ENCODE measurements at places on chromosomes 2 and 18.

DNA sequence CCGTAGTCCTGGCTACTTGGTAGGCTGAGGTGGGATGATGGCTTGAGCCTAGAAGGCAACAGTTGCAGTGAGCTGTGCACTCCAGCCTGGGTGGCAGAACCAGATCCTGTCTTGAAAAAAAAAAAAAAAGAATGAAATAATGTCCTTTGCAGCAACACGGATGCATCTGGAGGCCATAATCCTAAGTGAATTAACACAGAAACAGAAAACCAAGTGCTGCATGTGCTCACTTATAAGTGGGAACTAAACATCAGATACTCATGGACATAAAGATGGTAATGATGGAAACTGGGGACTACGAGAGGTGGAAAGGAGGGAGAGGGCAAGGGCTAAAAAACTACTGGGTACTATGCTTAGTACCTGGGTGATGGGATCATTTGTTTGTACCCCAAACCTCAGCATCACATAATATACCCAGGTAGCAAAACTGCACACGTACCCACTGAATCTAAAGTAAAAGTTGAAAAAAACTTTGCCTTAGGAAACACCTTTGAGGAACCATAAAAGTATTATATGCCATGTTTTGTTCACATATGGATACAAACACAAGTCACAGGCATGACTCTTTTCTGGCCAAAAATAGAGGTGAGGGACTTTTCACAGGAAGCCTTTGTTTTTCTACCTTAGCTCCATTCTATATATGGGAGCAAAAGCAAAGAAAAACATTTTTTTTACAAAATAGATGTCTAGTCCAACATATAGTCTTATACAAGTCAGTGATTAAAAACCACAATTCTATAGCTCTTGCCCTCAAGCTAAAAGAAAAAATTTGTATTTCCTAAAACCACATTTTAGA is 36.6 kb downstream of the GPR155 start:
- no peak for DNase-seq

DNA sequence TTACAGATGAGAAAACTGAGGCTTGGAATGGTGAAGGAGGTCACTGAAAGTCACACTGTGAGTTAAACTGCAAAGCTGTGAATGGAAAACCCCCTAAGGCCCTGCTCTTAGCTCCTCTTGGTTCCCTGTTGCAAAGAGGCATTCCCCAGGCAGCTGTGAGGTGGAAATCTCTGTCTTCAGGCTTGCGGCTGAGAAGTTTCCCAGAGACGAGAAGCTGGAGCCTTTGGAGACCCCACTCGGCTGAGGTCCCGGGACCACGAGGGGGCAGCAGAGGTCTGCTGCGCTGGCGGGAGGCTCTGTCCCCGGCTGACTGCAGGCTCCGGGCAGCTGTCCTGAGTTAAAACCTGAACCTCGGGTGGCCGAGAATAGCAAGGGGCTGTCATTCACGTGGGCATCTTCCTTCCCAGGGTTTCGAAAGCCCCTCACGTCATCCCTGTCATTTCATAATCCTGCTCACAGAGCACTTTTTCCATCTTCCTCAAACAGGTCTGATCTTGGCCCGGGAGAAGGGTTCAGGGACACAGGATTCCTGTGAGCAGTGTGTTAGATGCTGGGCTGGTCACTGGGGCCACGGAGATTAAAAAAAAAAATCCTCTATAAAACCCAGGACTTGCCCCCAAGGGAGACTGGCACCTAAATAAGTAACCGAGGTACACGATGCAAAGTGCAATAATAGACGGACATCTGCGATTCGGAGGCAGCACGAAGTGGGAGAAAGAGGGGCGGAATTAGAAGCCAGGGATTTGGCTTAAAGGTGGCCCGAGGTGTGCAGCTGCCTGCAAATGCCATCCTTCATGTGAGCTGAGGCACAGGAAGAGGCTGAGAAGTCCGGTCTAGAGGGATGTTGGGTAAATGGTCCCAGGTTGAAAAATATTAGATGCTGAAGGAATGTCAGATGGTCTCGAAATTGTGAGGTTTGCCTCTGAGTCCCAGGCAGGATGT is 24.6 kb upstream of the ATOH8 start:
- peak; percentile 84 for DNase-seq

- no peak for DNase-seq
Observed at GRCh38 chr2:164662066-164662465, 40.8 kb upstream of the GRB14 start.

DNA sequence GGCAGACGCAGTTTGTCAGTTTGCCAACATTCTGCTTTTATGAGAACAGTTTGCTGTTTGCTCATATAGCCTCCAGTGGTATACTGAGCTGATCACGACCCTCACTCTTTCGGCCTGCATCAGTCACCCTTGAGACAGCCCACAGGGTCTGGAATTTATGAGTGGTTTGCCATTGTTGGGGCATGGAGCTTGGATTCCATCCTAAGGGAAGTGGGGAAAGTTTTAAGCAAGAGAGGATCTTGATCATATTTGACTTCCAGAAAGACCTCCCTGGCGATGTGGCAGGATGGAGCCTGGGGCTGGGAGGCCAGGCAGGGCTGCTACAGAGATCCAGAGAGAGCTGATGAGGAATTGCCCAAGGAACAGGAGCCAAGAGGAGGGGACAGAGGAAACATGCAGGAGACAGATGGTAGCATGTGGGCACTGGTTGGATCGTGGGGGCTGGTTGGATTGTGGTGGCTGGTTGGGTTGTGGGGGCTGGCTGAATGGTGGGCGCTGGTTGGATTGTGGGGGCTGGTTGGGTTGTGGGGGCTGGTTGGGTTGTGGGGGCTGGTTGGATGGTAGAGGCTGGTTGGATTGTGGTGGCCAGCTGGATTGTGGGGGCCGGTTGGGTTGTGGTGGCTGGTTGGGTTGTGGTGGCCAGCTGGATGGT is 27.3 kb upstream of the GPR17 start:
- peak; percentile 50 for DNase-seq

DNA sequence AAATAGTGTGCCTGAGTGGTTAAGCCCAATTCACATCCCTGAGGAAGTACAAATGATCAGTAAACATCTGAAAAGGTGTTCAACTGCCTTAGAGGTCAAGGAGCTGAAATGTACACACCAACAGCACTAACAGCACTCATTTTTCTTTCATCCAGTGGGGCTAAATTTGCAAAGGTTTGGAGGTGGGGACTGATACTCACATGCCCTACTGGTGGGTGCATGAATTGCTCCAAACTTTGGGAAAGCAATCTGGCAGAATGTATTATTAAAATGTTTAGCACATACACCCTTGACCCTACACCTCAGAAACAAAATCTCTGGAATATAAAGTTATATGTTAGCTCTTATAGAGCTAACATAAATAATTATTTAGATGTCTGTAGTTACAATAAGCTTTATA is 19.0 kb upstream of the FAM178B start:
- peak; percentile 45 for DNase-seq

DNA sequence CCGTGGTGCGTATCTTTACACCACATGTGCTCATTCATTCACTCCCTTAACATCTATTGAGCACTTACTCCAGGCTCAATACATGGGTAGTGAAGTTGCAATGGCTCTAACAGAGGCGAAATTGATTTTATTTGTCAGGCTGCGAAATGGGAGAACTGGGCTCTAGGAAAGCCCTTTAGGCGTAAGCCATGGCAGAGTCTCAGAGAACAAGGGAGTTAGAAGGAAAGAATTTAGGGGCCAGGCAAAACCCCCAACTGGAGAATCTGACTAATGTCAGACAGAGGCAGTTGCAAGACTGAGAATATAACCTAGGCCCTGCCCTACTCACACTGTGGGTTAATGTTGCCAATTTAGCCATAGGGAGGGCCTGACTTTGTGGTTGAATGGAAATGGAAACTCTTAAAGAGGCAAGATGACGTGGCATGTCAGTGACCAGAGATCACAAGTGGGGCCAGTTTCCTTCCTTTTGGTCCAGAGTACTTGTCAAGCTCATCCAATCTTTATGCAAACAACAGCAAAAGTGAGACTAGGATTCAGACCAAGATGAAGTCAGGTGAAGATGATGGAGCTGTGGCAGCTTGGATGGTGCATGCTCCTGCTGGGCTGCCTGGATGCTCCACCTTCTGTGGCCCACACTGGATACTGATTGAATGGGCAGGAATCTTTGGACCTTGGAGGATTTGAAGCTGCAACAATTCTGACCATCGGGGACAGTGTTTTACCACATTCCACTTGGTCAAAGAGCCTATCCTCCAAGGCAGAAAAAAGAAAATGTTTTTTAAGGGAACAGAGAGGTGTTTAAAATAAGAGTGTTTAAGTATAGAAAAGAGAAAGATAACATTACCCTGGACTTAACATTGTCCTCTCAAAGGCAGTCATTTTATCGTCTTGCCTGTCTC is 92.2 kb downstream of the CAPN13 start:
- DNase-seq, result peak; percentile 8

DNA sequence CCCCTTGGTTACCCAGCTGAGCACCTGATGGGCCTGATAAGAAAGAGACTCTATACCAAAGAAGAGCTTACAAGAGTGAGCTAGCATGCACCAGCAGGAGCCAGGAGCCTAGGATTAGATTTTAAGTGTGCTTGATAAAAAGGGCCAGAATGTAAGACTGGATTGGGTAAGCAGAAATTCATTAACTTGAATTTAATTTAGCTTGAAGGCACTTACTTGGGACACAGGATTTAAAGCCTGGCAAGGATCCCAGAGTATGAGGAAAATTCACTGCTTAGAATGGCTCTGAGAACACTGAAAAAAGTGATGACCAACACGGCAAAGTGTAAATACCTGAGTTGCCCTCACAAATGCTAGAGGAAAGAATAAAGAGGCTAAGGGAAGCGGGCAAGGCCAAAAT is 91.3 kb upstream of the RBBP8 start:
- no peak for DNase-seq

DNA sequence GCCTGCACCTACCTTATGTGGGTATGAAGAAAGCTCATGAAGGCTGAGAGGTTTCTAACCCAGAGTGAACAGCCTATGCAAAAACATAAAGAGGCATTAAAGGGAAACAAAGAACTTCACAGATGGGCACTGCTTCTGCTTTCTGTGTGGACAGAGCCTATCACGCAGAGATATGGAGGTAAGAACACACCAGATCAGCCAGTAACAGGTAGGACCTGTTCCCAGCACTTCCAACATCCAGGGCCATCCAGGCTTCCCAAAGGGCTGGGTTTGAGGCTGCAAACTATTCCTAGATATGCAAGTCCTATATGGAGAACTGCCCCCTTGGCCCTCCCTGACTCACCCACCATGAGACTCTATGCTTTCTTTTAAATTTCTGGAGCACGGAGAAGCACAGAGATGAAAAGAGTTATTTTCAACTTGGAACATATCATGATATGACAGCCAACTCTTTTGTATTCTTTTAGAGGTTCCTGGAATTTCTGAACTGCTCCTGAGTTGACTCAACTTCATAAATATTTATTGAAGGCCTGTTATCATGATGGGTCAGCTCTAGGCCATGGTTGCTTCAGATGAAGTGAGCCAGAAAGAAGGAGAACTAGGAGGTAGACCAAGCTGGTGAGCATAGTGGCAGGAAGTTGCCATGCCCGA is 77.4 kb upstream of the PPP1CB start:
- DNase-seq, result peak; percentile 39

DNA sequence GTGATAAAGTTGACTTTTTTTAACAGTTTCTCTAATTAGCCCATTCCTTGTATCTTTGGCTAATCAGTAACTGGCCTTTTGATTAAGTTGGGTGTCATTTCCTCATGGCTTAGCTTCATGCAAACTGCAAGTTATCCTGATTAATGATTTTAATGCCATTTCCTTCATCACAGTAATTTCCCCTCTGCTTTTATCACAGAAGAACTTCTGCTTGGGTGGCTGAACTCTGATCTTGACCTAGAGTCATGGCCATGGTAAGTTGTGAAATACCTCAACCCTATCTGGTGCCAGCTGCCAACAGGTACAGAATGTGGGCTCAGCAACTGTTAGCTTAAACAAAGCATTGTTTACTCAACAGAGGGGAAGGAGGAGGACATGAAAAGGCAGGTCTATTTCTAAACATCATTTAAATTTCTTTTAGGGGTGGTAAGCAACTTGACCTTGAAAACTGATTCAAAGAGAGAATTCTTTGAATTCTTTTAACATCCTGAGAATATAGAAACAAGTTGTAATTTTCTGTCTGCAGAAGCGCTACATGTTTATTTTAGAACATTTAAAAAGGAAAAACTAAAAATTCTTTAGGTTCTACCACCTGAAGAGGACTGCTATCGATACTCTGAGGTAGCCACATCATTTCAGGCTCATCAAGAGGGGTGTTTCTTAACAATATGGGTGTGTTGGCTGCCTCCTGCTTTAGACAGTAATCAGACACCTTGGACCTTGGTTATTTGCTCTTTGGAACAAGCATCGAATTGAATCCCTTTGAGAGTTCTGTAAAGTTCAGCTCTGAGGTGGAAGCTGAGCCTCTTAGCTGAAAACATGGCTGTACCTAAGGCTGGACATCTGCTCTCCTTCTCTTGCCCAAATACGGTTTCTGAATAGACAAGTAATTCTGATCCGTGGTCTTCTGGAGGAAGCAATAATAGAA is 39.7 kb downstream of the ANXA4 start:
- DNase-seq, result no peak

- no peak for DNase-seq
Observed at GRCh38 chr2:9258953-9259399, 52.4 kb downstream of the ASAP2 start.

DNA sequence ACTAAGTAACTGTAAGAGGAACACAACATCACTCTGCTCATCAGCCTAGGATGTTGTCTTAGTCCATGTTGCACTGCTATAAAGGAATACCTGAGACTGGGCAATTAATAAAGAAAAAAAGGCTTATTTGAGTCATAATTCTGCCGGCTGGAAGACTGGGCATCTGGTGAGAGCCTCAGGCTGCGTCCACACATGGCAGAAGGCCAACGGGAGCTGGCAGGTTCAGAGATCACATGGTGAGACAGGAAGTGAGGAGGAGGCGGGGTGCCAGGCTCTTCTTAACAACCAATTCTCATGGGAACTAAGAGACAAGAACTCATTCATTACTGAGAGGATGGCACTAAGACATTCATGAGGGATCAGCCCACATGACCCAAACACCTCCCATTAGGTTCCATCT is 46.8 kb downstream of the EPG5 start:
- DNase-seq, result peak; percentile 85

GRCh38 chr2:202114795-202115194 is 41.7 kb downstream of the KIAA2012 start:
- DNase-seq, result no peak

- no peak for DNase-seq
Observed at GRCh38 chr2:25632396-25632795, 41.0 kb downstream of the DTNB start.

- DNase-seq, result no peak
Observed at GRCh38 chr2:240506406-240507059, 51.3 kb downstream of the ANKMY1 start.
